SK-N-MC (cell line): ENCODE measurements at places on chromosomes 13 and 19.

GRCh38 chr13:25677956-25678355, 306.2 kb downstream of the ATP8A2 start:
- no peak for DNase-seq

GRCh38 chr19:30630289-30631032, 258.3 kb downstream of the ZNF536 start:
- no peak for DNase-seq

GRCh38 chr13:99326012-99326411, 18.8 kb upstream of the GPR183 start:
- no peak for DNase-seq

DNA sequence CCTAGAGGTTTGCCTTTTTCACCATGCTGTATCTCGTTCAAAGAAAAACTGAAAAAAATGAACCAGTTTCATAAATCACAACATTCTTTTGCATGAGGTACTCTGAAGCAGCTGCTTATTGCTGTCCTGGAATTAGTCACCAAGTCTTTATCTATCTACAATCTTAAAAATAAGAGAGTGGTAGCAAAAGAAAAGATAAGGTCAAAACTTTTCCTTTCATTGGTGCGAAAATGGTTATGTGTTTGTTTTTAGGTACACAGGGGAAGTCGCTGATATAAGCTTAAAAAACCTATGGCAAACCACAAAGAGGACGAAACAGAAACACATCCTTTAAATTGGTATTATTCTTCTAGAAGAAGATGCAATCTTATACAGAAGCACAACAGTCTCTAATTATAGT, 20.7 kb downstream of the OBI1 start:
- no peak for DNase-seq

- DNase-seq: no peak
Observed at GRCh38 chr13:31968473-31968872, 63.1 kb upstream of the FRY start.

GRCh38 chr19:16572332-16573211, at the start of gene SLC35E1:
Gene SLC35E1 (minus strand): TSS chr19:16572415. CDS start chr19:16572364, 51 bp downstream.
- DNase-seq: peak; percentile 18

DNA sequence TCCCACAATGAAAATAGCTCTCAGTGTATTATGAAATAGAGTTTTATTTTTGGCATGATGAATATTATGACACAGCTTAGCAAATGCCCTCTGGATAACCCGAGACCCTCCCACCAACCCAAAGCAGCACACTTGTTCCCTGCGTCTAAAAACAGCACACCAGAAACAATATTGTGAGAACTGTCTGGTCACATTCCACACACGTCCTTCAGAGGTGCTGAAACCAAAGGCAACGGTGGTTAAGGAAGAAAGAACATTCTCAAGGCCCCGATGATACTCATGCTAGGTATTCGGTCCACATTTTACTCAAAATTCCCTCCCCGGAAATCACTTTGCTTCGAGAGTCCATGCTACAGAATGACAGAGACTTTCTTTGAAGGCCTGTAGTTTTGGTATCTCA, 156.7 kb downstream of the SLC7A1 start:
- no peak for DNase-seq

DNA sequence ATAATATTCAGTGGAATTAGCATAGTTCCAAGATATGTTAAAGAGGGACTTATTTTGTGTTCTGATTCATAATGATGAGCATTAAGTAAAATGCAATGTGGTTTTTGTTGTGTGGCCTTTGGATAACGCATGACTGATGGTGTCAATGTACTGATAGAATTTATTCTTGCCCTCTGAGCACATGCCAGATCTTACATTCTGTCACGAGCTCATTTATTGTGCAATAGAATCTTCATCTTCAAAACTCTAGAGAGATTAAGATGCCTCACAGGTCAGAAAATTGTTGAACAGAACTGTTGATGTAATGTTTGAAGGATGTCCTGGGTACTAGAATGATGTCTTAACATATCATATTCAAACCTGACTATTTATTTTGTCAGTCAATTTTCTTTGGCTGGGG, 148.0 kb upstream of the HTR2A start:
- DNase-seq: no peak

DNA sequence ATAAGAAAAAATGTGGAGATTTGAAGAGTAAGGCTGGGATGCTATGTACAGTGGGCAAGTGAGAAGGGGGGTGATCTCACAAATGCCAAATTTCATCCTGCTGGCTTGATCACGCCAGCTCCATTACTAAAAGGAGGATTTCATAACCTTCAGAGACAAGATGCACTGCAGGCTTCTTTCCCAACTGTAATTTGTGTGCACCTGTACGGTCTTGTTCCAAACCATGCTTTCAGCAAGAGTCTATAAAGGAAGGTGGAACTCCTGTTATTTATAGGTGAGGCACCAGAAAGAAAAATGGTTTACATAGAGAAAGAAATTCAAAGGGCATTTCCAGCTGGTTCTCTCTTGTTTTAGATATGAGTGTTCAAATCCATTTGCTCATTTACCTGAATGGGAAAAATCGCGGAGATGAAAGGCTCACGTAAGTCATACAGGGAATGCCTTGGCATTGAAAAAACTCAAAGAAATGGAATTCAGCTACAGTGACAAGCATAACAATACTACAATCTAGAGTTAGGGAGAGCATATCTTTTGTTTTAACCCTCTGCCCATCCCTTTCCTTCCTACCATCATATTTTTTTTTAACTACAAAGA, 13.3 kb downstream of the EFNB2 start:
- no peak for DNase-seq

GRCh38 chr13:45674908-45675307, 27.2 kb upstream of the CBY2 start:
- DNase-seq: peak; percentile 100

GRCh38 chr13:62537593-62537992, 1121.9 kb upstream of the PCDH20 start:
- no peak for DNase-seq

DNA sequence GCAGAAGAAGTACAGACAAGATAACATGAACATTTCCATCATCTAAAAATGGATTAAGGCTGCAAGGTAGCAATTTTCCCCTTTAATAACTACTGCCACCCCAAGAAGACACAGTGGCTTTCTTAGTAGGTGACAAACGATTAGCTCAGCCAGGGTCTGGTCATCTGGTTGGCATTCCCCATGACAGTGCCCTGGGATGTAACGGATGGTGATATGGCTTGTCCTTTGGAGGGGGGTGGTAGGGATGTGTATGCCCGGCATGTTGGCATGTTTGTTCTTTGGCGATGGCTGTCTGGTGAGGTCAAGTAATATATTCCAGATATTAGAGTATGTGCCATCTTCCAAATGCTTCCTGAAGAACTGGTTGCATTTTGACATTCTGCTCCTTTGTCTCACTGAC, 135.6 kb upstream of the ZNF536 start:
- DNase-seq: no peak
